Lung (tissue), 17 donors: ENCODE measurements at places on chromosomes 2 and 18. TPM values are rescaled to one million over a fixed set of nuclear protein-coding genes. Genes with fewer than 3 reads are reported as not detected.

The SERPINB5 gene
- polyA plus RNA-seq: 0.45 TPM

DNA sequence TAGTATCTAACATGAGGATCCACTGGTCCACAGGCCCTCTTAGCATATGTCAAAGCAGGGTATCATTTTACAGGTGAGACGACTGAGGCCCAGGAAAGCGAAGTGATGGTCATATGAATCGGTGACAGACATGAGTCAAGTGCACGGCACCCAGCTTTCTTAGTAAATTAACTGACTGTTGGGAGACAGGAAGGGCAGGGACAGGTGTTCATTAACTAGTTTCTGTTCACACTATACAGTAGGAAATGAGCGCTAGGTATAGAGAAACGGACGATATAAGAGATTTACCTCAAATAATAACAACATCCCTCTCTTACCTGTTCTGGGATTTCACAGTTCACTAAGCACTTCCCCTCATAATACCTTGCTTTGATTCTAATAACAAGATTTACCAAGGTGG is 1.7 kb upstream of the SMARCAL1 start:
- no peak overlapping the region for H3K4me3 ChIP-seq
- no peak overlapping the region for H3K27ac ChIP-seq
- peaks cover 7% of the 10 kb centered on the region for H3K27me3 ChIP-seq
- no peaks in the 10 kb centered on the region for H3K4me1 ChIP-seq

The SPATA3 gene
- not detected for polyA plus RNA-seq

- no peaks in the 10 kb centered on the region for H3K27me3 ChIP-seq
- H3K4me3 ChIP-seq: no peak overlapping the region
- no peaks in the 10 kb centered on the region for H3K36me3 ChIP-seq
- H3K4me1 ChIP-seq: peaks cover 13% of the 10 kb centered on the region
Measured at GRCh38 chr2:46157072-46157965, 139.9 kb upstream of the EPAS1 start.

DNA sequence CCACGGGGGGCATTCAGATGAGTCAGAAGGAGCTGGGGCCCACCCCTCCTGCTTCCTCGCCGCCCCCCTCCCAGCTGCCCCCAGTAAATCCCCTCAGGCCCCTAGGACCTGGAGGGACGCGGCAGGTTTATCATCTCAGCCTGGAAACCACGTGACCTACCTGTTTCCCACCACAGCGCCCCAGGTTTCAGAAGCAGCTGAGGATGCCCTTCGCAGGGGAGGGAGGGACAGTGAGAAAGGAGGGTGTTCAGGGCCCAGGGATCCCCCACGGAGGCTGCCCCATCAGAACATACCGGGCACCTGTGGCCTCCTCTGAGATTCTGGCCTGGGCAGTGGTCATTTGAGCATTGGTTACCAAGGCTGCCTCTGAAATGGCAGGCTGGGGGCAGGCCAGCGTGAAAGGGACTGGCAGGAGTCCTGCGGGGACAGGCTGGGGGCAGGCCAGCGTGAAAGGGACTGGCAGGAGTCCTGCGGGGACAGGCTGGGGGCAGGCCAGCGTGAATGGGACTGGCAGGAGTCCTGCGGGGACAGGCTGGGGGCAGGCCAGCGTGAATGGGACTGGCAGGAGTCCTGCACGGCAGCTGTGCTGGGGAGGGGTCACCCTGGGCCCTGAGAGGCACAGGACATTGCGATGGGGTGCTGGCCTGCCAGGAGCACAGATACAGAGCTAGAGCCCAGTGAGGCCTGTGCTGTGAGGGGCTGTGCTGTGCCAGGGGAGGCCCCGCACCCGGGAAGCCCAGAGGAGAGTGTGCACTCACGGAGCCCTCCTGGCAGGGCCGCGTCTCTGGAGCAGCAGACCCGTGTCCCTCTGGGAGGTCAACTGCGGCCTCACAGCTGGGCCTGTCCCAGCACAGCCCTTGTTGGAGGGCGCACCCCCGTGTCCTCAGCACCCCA is 1.6 kb downstream of the NEU4 start:
- H3K36me3 ChIP-seq: no peaks in the 10 kb centered on the region
- DNase-seq: no peak
- H3K4me3 ChIP-seq: no peak overlapping the region
- no peaks in the 10 kb centered on the region for H3K4me1 ChIP-seq
- no peaks in the 10 kb centered on the region for H3K27me3 ChIP-seq

The GMPPA gene
- polyA plus RNA-seq: 46.6 TPM

- DNase-seq: peak; percentile 46
- no peak overlapping the region for H3K27ac ChIP-seq
Measured at GRCh38 chr18:78525366-78526111, 454.1 kb upstream of the SALL3 start.

The KRTCAP3 gene
- 37.4 TPM for polyA plus RNA-seq

The KLHL41 gene
- polyA plus RNA-seq: 0.77 TPM

DNA sequence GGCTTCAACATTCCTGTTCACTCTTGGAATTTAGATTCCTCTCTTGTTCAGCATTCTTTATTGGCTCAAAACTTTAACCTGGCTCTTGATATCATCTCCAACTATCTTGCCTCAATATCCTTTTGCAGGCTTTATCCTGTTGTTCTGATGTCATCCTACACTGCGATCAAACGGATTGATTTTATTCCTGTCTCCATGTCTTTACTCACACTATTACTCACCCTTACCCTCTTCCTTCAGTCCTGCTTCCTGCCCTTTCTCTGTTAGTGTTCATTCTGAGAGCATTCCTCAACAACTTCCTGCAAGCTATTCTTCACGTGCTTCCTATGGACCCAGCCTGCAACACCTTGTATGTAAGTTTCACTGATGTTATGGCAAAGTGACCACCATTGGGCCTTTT is 264.7 kb downstream of the RNF152 start:
- H3K27me3 ChIP-seq: no peaks in the 10 kb centered on the region
- H3K4me3 ChIP-seq: no peak overlapping the region
- no peaks in the 10 kb centered on the region for H3K36me3 ChIP-seq
- no peak for DNase-seq

GRCh38 chr2:18519914-18520450 is 40.5 kb downstream of the RDH14 start:
- peak; percentile 23 for DNase-seq
- no peaks in the 10 kb centered on the region for H3K36me3 ChIP-seq
- peaks cover 31% of the 10 kb centered on the region for H3K4me1 ChIP-seq
- no peaks in the 10 kb centered on the region for H3K27me3 ChIP-seq
- H3K27ac ChIP-seq: peak overlapping the region; percentile 17

DNA sequence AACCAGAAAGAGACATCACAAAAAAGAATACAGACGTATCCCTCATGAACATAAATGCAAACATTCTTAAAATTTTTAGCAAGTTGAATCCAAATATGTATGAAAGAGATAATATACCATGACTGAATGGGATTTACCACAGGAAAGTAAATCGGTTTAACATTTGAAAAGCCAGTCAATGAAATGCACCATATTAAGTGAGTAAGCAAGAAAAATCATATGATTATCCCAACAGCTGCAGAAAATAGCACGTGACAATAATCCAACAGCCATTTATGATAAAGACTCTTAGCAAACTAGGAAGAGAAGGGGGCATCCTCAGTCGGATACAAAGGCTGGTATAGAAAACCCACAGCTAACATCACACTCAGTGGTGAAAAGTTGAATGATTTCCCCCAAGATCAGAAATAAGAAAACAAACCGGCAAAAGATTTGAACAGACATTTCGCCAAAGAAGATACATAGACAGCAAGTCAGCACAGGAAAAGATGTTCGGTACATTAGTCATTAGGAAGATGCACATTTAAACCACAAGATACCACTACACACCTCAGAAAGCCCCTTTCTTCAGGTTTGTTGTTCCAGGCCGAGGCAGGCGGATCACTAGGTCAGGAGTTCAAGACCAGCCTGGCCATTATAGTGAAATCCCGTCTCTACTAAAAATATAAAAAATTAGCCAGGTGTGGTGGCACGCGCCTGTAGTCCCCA is 144.3 kb downstream of the INHBB start:
- no peaks in the 10 kb centered on the region for H3K4me1 ChIP-seq
- DNase-seq: no peak

The CDC42EP3 gene
- 37.4 TPM for polyA plus RNA-seq

GRCh38 chr2:52698408-52698807 is 1069.2 kb upstream of the CHAC2 start:
- H3K27ac ChIP-seq: no peak overlapping the region
- peak; percentile 2 for DNase-seq
- no peaks in the 10 kb centered on the region for H3K27me3 ChIP-seq
- H3K4me1 ChIP-seq: no peaks in the 10 kb centered on the region
- no peak overlapping the region for H3K4me3 ChIP-seq

GRCh38 chr18:61340148-61340547 is 6.9 kb downstream of the CDH20 start:
- peaks cover 17% of the 10 kb centered on the region for H3K27me3 ChIP-seq
- H3K27ac ChIP-seq: no peak overlapping the region
- DNase-seq: no peak

GRCh38 chr2:30026091-30027055 is 105.0 kb upstream of the ALK start:
- H3K27me3 ChIP-seq: no peaks in the 10 kb centered on the region
- H3K27ac ChIP-seq: no peak overlapping the region
- DNase-seq: peak; percentile 37
- no peak overlapping the region for H3K4me3 ChIP-seq
- H3K36me3 ChIP-seq: no peaks in the 10 kb centered on the region
- H3K4me1 ChIP-seq: no peaks in the 10 kb centered on the region

- H3K4me3 ChIP-seq: no peak overlapping the region
- H3K27ac ChIP-seq: no peak overlapping the region
- no peaks in the 10 kb centered on the region for H3K36me3 ChIP-seq
Measured at GRCh38 chr2:82084679-82085392, 1780.3 kb upstream of the LRRTM1 start.

- peak overlapping the region; percentile 68 for H3K27ac ChIP-seq
- DNase-seq: no peak
- H3K27me3 ChIP-seq: no peaks in the 10 kb centered on the region
- H3K4me3 ChIP-seq: no peak overlapping the region
- H3K36me3 ChIP-seq: no peaks in the 10 kb centered on the region
Measured at GRCh38 chr2:69798290-69798908, 31.1 kb upstream of the GMCL1 start.

The ALPI gene
- not detected for polyA plus RNA-seq

DNA sequence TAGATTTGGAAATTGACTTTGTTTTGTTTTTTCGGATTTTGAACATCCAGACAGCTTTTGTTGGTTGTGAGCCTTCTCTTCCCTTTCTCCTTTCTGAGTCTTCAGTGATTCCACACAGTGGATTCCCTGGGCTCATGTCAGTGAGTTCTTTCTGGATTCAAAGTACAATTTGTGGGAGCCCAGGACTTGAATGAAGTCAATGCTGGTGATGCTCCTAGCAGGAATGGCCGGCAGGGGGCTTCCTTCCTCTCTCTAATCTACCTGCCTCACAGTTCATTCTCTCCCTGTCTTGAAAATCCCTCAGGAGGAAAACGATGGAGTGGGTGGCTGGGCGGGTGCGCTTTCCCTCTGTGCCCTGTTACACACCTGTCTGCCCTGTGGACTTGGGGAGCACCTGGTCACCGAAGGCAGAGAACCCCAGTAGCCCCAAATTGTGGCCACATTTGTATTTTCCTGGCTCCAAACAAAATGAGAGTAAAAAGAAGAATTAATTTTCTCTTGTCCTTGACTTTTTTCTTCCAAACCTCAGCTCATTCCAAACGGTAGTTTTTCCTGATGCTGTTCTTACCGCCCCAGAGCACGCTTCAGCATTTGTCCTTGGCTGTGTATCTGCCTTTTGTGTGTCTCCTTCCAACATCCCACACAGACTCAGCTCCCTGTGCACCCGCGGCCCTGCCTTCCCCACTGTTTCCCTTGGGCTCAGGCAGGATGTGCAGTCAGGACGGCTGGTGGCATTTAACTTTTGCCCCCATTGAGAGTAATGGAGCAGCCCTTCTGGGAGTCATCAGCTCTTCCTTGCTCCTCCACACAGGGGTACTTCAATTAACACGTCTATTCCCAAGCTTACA is 86.6 kb downstream of the MARCO start:
- DNase-seq: no peak
- H3K36me3 ChIP-seq: no peaks in the 10 kb centered on the region
- H3K27ac ChIP-seq: no peak overlapping the region
- H3K27me3 ChIP-seq: no peaks in the 10 kb centered on the region

The SIGLEC15 gene
- polyA plus RNA-seq: 0.72 TPM

DNA sequence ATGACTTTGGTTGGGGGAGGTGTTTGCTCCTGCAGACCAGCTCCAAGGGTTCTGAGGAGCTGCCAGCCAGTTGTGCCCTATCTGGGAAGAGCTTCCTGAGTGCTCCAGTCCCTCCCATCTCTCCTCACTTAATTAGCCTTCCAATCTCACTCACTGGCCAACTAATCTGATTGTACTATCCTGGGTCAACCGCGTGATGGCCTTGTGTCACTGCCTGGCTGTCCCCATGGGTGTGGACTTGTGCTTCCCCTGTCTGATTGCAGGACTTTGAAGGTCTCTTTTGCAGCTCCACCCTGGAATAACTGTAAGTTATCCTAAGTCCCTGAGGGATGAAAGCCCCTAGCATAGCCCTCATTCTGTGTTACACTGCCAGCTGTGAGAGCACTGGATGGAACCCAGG is 65.0 kb downstream of the SLC4A5 start:
- H3K27ac ChIP-seq: no peak overlapping the region
- H3K4me3 ChIP-seq: no peak overlapping the region
- H3K27me3 ChIP-seq: no peaks in the 10 kb centered on the region
- no peaks in the 10 kb centered on the region for H3K36me3 ChIP-seq
- no peak for DNase-seq
- peaks cover 3% of the 10 kb centered on the region for H3K4me1 ChIP-seq

The TBR1 gene
- 0.02 TPM for polyA plus RNA-seq

The DSC3 gene
- 0.41 TPM for polyA plus RNA-seq

DNA sequence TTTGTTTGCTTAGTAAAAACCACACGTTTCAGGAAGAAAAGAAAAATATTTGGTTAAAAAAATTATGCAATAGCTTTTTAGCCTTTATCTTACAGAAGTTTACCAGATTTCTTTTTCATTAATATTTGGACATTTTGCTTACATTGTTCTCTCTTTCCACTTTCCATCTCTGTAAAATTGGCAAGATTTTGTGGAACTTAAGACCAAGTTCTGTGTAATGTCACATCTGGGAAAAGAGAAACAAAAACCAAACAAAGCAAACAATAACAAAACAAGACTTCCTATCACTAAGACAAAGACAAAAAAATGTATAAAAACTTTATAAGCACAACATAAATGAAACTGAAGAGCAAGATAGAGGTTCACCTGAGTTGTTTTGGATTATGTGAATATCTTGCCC is 1392.1 kb upstream of the CELF4 start:
- no peaks in the 10 kb centered on the region for H3K36me3 ChIP-seq
- no peaks in the 10 kb centered on the region for H3K4me1 ChIP-seq
- no peaks in the 10 kb centered on the region for H3K27me3 ChIP-seq
- H3K4me3 ChIP-seq: no peak overlapping the region

The TMEM163 gene
- polyA plus RNA-seq: 25.0 TPM
